Peyer's patch (tissue), 4 donors: ENCODE measurements at places on chromosomes 16 and 17. TPM values are rescaled to one million over a fixed set of nuclear protein-coding genes. Genes with fewer than 3 reads are reported as not detected.

Gene CX3CL1
- 2.3 TPM for total RNA-seq

GRCh38 chr16:54843424-54843750 is 87.3 kb upstream of the IRX5 start:
- H3K36me3 ChIP-seq: no peaks in the 10 kb centered on the region
- no peak overlapping the region for H3K4me3 ChIP-seq
- H3K27ac ChIP-seq: no peak overlapping the region
- DNase-seq: no peak
- H3K4me1 ChIP-seq: no peaks in the 10 kb centered on the region
- no peaks in the 10 kb centered on the region for H3K27me3 ChIP-seq

GRCh38 chr17:59516451-59516850 is 49.0 kb upstream of the DHX40 start:
- H3K4me3 ChIP-seq: no peak overlapping the region
- no peaks in the 10 kb centered on the region for H3K4me1 ChIP-seq
- H3K36me3 ChIP-seq: no peaks in the 10 kb centered on the region
- H3K27ac ChIP-seq: no peak overlapping the region

GRCh38 chr17:63698381-63698885 is 1.5 kb downstream of the LIMD2 start:
- H3K4me1 ChIP-seq: no peaks in the 10 kb centered on the region
- DNase-seq: peak; percentile 58
- peak overlapping the region; percentile 89 for H3K27ac ChIP-seq
- peak overlapping the region; percentile 80 for H3K4me3 ChIP-seq
- H3K27me3 ChIP-seq: no peaks in the 10 kb centered on the region

Gene ADORA2B
- 7.2 TPM for total RNA-seq

Gene FBXW10
- not detected for total RNA-seq

DNA sequence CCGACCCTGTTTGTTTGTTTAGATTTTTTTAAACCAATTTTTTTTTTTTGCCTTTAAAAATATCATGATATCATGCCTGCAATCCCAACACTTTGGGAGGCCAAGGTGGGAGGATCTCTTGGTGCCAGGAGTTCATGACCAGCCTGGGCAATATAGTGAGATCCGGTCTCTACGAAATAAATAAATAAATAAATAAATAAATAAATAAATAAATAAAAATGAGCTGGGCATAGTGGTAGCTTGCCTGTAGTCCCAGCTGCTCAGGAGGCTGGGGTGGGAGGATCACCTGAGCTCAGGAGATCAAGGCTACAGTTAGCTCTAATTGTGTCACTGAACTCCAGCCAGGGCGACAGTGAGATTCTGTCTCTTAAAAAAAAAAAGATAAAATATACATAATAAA is 8.1 kb upstream of the IGF2BP1 start:
- H3K4me3 ChIP-seq: no peak overlapping the region
- H3K27me3 ChIP-seq: peaks cover 31% of the 10 kb centered on the region
- H3K27ac ChIP-seq: no peak overlapping the region
- H3K4me1 ChIP-seq: no peaks in the 10 kb centered on the region

DNA sequence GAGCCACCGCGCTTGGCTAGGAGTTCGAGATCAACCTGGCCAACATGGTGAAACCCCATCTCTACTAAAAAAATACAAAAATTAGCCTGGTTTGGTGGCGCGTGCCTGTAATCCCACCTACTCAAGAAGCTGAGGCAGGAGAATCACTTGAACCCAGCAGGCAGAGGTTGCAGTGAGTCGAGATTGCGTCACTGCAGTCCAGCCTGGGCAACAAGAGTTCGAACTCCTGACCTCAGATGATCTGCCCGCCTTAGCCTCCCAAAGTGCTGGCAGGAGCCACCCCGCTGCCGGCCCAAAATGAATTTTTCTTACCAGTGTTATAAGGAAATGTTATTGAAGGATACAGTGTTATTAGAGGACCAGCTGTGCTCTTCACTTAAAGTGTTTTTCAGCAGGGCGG is 2.3 kb downstream of the NUP85 start:
- no peaks in the 10 kb centered on the region for H3K36me3 ChIP-seq
- no peak for DNase-seq
- H3K4me3 ChIP-seq: no peak overlapping the region
- no peak overlapping the region for H3K27ac ChIP-seq
- no peaks in the 10 kb centered on the region for H3K27me3 ChIP-seq
- peaks cover 6% of the 10 kb centered on the region for H3K4me1 ChIP-seq

Gene TBC1D3I
- not detected for total RNA-seq

DNA sequence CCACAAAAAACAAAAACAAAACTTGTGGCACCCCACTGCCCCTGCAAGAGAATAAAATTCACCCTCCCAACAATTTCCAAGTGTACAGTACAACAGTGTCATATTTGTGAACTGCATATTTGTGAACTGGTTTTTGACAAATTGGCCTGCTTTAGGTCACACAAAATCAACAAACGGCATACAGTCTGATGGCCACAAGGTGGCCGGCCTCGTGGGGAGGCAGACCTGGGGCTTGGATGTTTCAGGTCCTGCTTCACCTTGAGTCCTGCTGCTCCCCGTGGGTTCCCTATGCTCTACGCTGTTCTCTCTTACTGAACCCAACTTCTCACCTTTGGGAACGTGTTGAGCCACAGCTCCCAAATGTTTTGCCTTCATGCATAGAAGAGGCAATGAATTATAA is 102.2 kb downstream of the CDK5R1 start:
- H3K27me3 ChIP-seq: no peaks in the 10 kb centered on the region
- no peaks in the 10 kb centered on the region for H3K4me1 ChIP-seq
- no peak overlapping the region for H3K4me3 ChIP-seq
- no peaks in the 10 kb centered on the region for H3K36me3 ChIP-seq
- no peak for DNase-seq
- no peak overlapping the region for H3K27ac ChIP-seq

DNA sequence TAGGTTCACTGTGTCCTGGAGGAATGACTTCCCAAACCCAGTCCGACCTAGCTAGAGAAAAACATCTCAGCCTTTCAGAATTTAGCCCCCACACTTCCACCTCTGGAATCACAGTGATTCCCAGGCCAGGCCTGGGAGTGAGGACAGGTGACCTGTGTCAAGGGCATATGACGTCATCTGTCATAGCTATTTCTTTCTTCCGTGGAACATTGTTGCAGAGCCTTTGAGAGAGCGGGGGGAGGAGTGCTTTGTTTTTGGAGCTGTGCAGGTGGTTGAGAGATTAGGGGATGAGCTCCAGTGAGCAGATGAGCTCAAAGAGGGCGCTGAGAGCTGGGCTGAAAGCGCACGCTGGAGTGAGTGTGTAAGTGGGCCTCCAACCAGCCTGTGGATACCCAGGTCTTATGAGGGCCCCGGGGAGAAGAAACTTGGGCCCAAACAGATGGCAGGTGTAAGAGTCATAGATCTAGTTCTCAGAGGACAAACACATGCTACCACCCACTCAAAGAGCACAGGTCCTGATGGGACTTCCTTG is 344.8 kb downstream of the SNX29 start:
- H3K36me3 ChIP-seq: no peaks in the 10 kb centered on the region
- H3K27ac ChIP-seq: no peak overlapping the region
- no peak overlapping the region for H3K4me3 ChIP-seq
- no peaks in the 10 kb centered on the region for H3K27me3 ChIP-seq
- no peak for DNase-seq
- H3K4me1 ChIP-seq: no peaks in the 10 kb centered on the region

Gene IL17C
- not detected for total RNA-seq

Gene SLC25A11
- total RNA-seq: 67.3 TPM

Gene CDK3
- total RNA-seq: 38.7 TPM

- peak; percentile 33 for DNase-seq
- H3K27ac ChIP-seq: no peak overlapping the region
- no peak overlapping the region for H3K4me3 ChIP-seq
- no peaks in the 10 kb centered on the region for H3K4me1 ChIP-seq
- no peaks in the 10 kb centered on the region for H3K36me3 ChIP-seq
- H3K27me3 ChIP-seq: no peaks in the 10 kb centered on the region
Measured at GRCh38 chr16:11168386-11169051, 87.5 kb downstream of the SOCS1 start.

DNA sequence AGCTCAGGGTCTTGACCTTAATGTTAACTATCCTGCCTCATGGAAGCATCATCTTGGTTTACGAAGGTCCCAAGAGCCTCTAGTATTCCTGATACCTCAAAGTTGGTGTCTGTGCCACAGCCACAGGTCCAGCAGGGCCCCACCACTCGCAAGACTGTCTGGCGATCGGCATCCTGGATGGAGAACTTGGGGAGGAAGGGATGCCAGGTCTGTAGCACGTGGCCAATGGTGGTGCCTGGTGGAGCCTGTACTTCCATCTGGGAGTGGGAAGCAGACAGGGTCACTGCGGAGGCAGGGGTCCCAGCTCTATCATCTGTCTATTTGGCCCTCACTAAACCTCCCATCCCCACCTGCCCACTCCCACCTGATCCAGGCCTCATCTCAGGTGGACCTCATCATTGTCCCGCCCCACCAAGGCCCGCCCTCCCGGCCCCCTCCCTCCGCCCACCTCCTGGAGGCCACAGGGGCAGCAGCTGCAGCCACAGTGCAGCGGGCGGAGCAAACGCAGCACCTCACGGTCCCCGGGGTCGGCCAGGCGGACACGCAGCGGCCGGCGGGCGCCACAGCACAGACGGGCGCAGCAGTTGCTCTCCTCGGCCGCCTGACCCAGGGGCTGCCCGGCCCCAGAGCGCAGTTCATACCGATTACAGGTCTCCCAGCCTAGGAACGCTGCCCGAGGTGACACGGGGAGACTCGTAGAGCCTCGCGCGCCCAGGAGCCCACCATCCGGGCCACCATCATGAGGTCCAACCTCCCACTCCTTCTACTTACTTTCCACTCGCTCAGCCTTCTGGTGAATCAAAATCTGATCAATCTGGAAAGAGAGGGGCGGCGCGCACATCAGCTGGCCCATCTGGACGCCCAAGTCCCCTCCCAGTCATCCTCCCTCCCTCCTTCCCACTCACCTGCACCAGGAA is 1.4 kb downstream of the PLSCR3 start:
- peaks cover 12% of the 10 kb centered on the region for H3K4me1 ChIP-seq
- H3K27ac ChIP-seq: no peak overlapping the region
- H3K4me3 ChIP-seq: peak overlapping the region; percentile 81
- no peaks in the 10 kb centered on the region for H3K36me3 ChIP-seq

- DNase-seq: peak; percentile 98
- peak overlapping the region; percentile 45 for H3K4me3 ChIP-seq
- peaks cover 3% of the 10 kb centered on the region for H3K4me1 ChIP-seq
- H3K27ac ChIP-seq: peak overlapping the region; percentile 99
Measured at GRCh38 chr17:82297280-82297713, 20.1 kb downstream of the CD7 start.

- H3K27me3 ChIP-seq: no peaks in the 10 kb centered on the region
- no peaks in the 10 kb centered on the region for H3K4me1 ChIP-seq
- H3K36me3 ChIP-seq: no peaks in the 10 kb centered on the region
- H3K4me3 ChIP-seq: no peak overlapping the region
Measured at GRCh38 chr17:2822358-2822757, 26.1 kb downstream of the RAP1GAP2 start.

Gene DBF4B
- total RNA-seq: 2.6 TPM

- no peak overlapping the region for H3K4me3 ChIP-seq
- no peak for DNase-seq
- H3K27ac ChIP-seq: no peak overlapping the region
- H3K36me3 ChIP-seq: no peaks in the 10 kb centered on the region
- no peaks in the 10 kb centered on the region for H3K4me1 ChIP-seq
- no peaks in the 10 kb centered on the region for H3K27me3 ChIP-seq
Measured at GRCh38 chr17:1244606-1245012, 25.6 kb upstream of the BHLHA9 start.

Gene TP53TG3F
- not detected for total RNA-seq

GRCh38 chr16:47774661-47775060 is 313.5 kb downstream of the PHKB start:
- no peaks in the 10 kb centered on the region for H3K4me1 ChIP-seq
- H3K4me3 ChIP-seq: no peak overlapping the region
- no peak overlapping the region for H3K27ac ChIP-seq

DNA sequence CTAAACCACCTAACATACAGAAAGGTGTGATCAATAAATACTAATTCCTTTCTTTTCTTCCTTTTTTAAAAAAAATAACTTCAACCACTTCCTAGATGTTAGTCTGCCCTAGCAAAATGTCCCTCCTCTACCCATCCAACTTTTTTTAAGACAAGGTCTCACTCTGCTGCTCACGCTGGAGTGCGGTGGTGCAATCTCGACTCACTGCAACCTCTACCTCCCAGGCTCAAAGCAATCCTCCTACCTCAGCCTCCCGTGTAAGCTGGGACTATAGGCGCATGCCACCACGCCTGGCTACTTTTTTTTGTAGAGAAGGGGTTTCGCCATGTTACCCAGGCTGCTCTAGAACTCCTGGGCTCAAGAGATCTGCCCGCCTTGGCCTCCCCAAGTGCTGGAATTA is 33.1 kb downstream of the KANSL1 start:
- DNase-seq: no peak
- no peaks in the 10 kb centered on the region for H3K4me1 ChIP-seq
- H3K36me3 ChIP-seq: no peaks in the 10 kb centered on the region
- H3K4me3 ChIP-seq: no peak overlapping the region
- no peaks in the 10 kb centered on the region for H3K27me3 ChIP-seq
- no peak overlapping the region for H3K27ac ChIP-seq

DNA sequence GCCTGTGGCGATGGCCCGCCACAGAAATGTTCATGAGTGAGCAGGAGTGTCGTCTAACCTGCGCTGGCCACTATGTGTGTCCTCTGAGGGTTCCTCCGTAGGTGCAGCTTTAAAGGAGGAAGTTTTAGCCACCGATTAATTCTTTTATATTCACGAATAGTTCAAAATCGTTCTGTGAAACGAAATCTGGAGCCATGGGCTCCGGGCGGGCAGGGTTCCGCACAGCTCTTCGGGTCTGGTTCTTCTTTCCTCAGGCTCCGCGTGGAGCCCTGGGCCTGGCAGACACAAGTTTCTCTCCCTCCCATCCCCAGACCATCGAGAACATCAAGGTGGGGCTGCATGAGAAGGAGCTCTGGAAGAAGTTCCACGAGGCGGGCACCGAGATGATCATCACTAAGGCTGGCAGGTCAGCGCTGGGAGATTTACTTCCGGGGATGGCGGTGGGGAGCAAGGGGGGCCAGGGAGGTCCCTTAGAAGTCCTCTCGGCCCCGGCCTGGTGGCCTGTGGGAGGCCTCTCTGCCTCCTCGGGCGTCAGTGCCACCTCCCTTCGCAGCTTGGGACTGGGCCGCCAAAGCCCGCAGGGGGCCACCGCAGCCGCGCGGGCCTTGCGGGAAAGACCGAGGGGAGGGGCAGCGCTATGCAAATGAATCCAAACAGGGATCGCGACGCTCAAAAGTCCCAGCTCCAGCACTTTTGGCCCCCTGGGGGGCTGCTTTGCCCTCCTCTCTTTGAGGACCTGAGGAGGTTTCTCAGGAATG is 5.2 kb downstream of the TBX4 start:
- H3K36me3 ChIP-seq: no peaks in the 10 kb centered on the region
- peak overlapping the region; percentile 27 for H3K4me3 ChIP-seq
- peak; percentile 40 for DNase-seq
- H3K27me3 ChIP-seq: peaks cover 51% of the 10 kb centered on the region
- no peaks in the 10 kb centered on the region for H3K4me1 ChIP-seq
- no peak overlapping the region for H3K27ac ChIP-seq

GRCh38 chr17:75847614-75848522 is 3.7 kb upstream of the UNC13D start:
- H3K4me3 ChIP-seq: no peak overlapping the region
- H3K27me3 ChIP-seq: no peaks in the 10 kb centered on the region
- peak overlapping the region; percentile 19 for H3K27ac ChIP-seq

Gene GPR179
- total RNA-seq: not detected

Gene CCL23
- not detected for total RNA-seq
